ENCODE measurements at places on chromosomes 16 and 17. TPM values are rescaled to one million over a fixed set of nuclear protein-coding genes. Genes with fewer than 3 reads are reported as not detected.

SOCS7 gene
- 8.3 TPM for total RNA-seq

KRTAP4-4 gene
- not detected for total RNA-seq

MTSS2 gene
- 13.0 TPM for total RNA-seq

IRX6 gene
- total RNA-seq = not detected

ERN2 gene
- 0.35 TPM for total RNA-seq

RAB26 gene
- 1.5 TPM for total RNA-seq

TRPV3 gene
- total RNA-seq = 1.8 TPM

SAMD14 gene
- 2.2 TPM for total RNA-seq

ZNF423 gene
- 2.3 TPM for total RNA-seq

CDH1 gene
- total RNA-seq = not detected

ATP5PD gene
- 236 TPM for total RNA-seq

DPEP1 gene
- total RNA-seq = under 0.01 TPM

CSH2 gene
- not detected for total RNA-seq

HSD17B2 gene
- total RNA-seq = 0.35 TPM

KRTAP17-1 gene
- not detected for total RNA-seq

BRIP1 gene
- total RNA-seq = 3.5 TPM

SLFN12L gene
- under 0.01 TPM for total RNA-seq

TPSD1 gene
- not detected for total RNA-seq

ZFP3 gene
- 0.47 TPM for total RNA-seq

ACE gene
- total RNA-seq = 2.0 TPM

UBB gene
- total RNA-seq = 7,249 TPM

ZP2 gene
- not detected for total RNA-seq

ERN1 gene
- total RNA-seq = 14.5 TPM

All from smooth muscle cell of the coronary artery (primary cell).